ENCODE measurements at places on chromosomes 12 and 14.

- DNase-seq: no peak
Observed at GRCh38 chr12:51862947-51863346, 14.4 kb upstream of the FIGNL2 start.

- no peak for DNase-seq
Observed at GRCh38 chr12:28869197-28869596, 279.9 kb upstream of the FAR2 start.

DNA sequence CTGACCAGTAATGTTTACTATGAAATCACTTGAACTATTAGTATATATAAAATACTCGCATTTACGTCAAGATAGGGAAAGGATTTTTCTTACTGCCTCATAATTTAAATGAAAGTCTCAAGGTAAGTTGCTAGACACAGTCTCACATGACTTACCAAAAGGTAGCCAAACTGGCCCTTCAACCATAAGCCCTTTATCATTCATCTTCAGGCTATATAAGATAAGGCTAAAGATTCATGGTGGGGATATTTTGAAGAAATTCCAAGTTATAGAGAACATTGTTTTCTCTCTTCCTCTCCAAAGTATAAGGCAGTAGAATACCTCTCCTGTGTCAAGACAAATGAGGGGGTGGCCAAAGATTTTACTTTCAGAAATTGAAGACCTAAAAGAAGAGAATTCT lies 23.4 kb downstream of the KIF21A start:
- no peak for DNase-seq

- no peak for DNase-seq
Observed at GRCh38 chr14:88289234-88289633, 33.8 kb downstream of the KCNK10 start.

GRCh38 chr14:23028799-23029198 lies 5.9 kb downstream of the PSMB5 start:
- no peak for DNase-seq

DNA sequence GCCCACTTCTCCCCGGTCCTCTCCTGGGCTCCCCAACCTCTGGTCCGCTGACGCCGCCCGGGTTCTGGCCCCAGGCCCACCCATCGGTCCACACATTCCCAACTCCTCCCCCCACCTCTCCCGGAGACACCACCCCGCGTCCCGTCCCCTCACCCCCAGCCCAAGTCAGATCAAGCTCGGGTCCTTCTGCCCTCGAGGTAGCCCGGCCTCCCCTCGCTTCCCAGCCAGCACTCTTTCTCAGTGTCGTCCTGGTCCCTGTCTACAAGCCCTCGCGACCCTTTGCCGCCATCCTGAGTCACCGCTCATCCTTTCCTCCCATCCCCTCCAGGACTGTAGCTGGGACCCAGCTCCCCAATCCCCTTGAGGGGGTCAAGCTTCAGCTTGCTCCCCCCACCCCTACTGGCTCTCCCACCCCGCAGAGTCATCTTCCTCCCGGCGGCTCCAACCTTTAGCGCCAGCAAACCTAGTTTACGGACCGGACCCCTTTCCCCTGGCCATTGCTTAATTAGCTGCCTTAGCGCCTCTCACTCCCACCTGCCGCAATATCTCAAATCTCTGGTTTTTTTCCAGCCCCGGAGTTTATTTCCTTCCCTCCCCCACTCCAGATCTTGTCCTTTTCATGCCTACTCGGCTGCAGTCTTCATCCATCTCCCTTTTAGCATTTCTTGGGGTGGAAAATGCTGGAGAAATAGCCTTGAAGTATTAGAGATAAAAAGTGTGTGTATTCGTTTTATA lies 1.1 kb downstream of the PPP4R4 start:
- peak; percentile 41 for DNase-seq

DNA sequence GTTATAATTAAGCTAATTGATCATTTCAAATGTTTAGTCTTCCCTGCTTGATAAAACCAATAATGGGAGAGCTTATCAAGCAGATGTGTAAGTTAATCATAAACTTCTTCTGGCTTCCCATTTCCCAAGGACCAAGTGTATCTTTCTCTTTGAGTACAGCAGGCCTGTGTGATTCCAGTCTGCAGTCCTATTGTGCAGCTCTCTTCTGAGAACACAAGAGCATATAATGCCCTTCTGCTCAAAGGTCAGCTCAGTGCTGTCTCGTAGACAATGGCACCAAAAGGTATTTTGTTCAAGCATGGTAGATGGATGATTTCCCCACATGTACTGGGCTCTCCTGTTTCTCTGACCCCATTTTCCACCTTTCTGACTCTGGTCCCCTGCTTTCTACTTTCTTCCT lies 101.8 kb upstream of the DYRK2 start:
- no peak for DNase-seq

DNA sequence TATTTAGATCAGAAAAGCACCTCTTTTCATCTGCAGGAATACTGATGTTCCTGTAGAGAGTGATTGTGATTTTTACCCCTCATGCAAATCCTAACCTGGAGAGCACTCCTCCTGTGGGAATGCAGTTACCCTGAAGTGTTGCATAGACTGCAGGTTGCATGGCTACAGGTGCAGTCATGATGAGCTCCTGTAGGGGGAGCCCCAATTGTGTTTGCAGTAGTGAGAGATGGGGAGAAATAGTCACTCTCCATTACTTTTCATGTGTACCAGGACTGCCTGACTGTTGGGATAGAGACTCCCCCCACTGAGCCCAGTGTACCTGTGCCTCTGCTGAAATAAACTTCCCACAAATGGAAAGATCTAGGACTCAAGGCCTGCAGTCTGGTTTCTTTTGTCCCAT lies 1086.5 kb downstream of the SLC6A15 start:
- no peak for DNase-seq

DNA sequence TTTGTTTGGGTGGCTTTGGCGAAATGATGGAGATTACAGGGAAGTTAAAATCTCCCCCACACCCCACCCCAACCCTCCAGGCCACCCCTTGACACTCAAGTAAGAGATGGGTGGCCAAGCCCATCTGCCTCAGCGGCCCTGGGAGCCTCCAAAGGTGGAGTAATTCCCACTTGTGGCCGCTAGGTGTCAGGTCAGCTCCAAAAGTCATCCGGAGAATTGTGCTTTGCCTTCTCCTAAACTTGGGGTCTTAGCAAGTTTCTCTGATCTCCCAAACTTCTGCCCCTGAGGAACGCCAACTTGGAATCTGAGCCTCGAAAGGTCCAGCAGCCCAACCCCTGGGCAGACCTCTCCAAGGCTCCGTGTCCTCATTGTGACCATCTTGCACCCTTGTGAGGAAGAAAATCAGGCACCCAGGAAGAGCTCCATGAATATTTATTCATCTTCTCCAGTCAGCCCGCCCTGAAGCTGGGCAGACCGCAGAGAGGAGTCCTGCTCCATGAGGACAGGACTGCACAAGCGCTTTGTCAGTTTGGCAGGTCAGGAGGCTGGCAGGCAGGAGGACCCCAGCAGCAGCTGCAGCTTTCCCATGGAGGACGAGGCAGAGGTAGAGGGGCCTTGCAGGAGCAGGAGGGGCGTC lies 46.7 kb downstream of the LRRC74A start:
- peak; percentile 51 for DNase-seq

- no peak for DNase-seq
Observed at GRCh38 chr14:96246539-96246847, 9.5 kb upstream of the BDKRB1 start.

- no peak for DNase-seq
Observed at GRCh38 chr12:91053951-91054715, 3.7 kb downstream of the KERA start.

- DNase-seq: no peak
Observed at GRCh38 chr12:51351913-51352532, 5.5 kb upstream of the CELA1 start.

DNA sequence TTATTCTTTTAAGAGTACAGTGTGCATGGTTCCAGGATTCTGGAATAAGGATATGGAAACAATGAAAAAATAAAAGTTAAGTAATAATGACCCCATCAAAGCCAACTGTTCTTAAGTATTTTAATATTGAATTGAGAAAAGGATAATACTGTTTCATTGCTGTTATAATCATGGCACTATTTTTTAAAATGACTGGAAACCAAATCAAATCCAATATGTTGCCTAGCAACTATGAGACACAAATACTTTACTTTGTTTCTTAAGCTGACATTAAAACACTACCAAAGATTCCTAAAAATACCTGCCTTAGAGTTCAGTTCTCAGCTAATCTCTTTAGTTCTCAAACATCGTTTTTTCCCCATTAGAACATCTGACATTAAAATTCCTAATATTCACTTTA lies 66.4 kb upstream of the OTOGL start:
- no peak for DNase-seq

- DNase-seq: no peak
Observed at GRCh38 chr12:98425859-98426258, 89.5 kb upstream of the TMPO start.

DNA sequence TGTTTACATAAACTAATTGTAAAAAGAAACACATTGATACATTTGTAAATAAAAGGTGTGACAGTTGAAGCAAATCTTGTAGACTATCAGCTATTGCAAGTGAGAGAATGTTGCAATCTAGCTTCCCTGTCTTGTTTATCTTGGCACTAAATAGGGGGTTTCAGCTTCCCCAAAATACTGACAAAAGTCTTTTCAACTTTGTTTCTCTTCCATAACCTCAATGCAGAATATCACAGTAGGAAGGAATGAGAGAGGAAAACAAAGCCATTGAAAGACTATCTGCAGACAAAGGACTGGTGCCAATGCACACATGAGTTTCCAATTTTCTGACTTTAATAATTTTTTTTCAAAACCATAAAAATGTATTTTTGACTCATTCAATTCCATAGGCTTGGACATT lies 886.2 kb upstream of the MGAT4C start:
- no peak for DNase-seq

DNA sequence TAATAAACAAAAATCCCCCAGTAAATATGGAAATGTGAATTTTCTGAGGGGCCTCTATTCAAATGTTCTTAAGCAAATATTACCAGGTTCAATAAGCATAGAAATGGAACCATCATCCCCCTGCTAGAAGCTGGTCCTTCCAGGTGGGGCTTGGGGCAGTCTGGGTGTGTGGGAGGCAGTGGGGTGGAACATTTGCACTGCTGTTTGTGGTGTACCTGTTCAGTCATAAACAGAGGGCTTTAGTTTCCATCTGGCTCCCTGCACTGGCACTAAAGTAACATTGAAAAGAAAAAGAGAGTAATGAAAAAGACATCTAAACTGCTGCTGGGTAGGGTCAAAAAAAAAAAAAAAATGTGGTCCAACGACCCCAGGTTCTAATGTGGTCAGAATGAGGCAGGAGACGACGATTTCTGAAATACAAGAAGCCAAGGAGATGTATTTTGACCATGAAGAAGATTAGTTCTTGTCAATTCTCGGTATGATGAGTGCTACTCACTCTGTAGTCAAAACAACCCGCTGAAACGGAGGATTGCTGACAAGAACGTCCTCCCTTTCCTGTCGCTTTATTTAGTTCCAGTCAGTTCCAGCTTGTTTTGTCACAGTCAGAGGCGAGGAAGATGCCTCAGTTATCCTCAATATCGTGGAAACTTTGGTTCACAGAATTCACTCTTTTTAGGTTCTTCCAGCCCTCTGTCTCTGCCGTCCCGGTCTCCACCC lies 44.2 kb upstream of the MANSC4 start:
- DNase-seq: no peak

DNA sequence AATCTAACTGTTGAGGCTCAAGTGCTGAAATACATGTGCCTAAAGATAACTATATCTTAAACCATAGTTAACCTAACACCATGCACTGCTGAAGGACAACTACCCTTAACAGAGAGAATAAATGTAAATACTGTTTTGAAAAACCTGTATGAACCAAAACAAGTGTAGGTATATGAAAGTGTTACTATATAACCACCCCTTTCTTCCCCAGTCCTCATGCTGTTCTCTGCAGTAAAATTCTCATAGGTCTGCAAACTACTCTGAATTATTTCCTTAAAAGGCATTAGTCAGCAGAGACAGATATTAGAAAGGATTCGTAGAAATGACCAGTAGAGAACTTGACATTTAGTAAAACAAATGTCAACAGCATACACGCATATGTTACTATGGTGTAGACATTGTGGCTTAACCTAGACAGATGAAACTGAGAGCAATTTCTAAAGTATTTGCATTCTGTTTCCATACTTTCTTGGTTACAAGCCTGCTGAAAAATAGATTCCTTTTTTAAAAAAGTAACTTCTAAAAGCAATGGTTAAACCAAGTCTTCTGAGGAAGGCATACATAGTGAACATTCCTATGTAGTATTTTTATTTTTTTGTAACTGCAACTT lies 13.9 kb downstream of the CSRP2 start:
- DNase-seq: no peak

GRCh38 chr14:51715742-51716141 lies 64.0 kb downstream of the FRMD6 start:
- DNase-seq: no peak

- DNase-seq: peak; percentile 13
Observed at GRCh38 chr12:119060847-119061796, 79.8 kb downstream of the SRRM4 start.

DNA sequence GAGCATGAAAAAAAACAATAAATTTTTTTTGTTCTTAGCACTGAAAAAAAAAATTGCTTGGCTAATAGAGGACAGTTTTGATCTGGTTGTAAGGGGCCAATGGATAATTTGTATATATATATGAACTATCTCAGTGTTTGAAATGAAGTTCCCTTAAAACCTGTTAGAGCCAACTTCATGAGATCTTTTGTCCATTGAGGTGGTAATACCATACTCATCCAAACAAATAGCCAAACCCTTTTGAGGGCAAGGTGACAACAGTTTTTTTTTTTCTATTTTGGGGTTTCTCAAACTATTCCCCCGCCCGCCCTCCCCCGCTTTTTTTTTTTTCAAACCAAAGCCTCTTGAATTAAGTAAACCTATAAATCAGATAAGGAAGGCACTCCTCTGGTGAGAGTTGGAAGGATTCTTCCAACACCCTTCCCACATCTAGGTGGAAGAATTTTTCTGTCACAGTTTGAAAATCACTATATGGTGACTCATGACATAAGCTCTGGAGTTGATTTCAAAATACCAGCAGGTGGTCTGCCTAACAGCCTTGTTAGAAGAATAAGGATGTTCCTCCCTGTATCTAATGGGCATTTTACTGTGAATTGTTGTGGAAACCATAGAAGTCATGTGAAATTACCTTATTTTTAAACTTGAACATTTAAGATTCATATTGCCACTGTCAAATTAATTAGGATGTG lies 10.2 kb downstream of the ARHGAP5 start:
- DNase-seq: no peak

DNA sequence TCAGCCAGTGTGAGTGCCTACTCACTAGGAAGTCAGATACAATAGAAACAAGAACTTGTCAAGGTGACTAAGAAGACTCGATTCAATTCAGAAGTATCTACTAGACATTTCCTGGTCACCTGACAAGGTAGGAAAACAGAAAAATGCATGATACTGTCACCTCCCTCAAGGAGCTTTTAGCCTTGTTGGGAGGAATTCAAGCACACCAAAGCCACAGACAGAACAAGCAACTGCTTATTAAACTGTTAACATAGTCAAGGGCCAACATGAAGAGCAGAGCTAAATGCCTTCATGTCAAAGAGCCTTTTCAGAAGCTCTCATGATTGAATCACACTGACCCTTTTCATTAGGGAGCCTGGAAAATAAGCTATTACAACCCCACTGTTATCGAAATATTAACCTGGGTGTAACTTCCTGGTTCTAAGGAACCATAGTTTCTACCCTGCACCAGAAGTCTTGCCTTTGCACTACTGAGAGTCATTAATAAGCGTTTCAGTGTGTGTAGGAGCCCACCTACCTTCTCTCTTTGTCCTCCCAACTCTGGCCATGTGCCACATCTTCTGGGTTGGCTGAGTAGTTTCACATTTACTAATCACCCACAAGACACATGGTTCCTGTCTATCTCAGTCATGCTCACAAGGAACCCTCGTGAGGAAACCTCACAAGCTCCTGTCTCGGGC lies 31.0 kb upstream of the LGALS3 start:
- DNase-seq: no peak

Measured in right kidney (tissue), 9 donors.